ENCODE measurements at places on chromosomes 1 and 21. TPM values are rescaled to one million over a fixed set of nuclear protein-coding genes. Genes with fewer than 3 reads are reported as not detected.

- no peak for DNase-seq
Observed at GRCh38 chr1:110055493-110056284, 14.8 kb downstream of the ALX3 start.

DNA sequence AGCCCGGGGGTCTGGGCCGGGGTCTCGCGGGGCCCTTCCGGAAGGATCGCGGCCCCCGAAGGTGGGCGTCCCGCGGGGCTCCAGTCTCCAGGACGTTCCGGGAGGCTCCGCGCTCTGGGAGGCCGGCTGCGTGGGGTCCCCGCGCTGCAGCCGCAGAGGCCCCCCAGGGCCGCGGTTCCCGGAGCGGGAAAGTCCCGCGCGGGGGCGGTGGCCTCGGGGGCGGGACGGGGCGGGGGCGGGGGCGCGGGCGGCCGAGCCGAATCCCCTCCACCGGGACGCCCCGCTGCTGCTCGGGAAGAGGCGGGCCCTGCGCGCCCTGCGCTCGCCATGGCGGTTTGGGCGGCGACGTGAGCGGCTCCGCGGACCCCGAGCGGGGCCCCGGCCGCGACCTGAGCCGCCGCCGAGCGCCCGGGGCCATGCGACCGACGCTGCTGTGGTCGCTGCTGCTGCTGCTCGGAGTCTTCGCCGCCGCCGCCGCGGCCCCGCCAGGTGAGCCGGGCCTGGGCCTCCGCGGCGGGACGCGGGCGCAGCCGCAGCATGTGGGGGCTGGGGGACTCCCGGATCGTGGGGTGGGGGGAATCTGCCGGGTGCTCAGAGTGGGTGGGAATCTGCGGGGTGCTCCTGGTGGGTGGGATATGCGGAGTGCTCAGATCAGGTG, at the start of gene IFNGR2:
Gene IFNGR2 (plus strand): TSS at position 286 of the 658 bp plus-strand sequence. CDS start 131 bp downstream, at position 417.
- DNase-seq = no peak

GRCh38 chr1:917466-918091, 6.1 kb upstream of the SAMD11 start:
- DNase-seq = no peak

DNA sequence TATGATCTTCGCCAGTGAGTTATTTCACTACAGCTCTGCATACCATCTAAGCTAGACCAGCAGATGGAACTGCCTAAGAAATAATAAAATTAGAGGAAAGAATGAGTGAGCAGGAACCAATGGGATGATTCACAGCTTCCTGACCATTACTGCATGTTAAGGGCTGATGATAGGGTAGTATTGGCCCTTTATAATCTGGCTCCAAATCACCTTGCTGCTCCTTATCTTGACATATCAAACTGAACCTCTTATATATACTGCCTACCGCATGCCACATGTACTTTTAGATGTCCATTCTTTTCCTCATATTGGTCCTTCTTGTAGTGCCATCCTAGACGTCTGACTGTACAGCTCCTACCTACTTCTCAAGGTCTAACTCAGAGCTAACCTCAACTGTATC, 524.4 kb downstream of the DPYD start:
- no peak for DNase-seq

DNA sequence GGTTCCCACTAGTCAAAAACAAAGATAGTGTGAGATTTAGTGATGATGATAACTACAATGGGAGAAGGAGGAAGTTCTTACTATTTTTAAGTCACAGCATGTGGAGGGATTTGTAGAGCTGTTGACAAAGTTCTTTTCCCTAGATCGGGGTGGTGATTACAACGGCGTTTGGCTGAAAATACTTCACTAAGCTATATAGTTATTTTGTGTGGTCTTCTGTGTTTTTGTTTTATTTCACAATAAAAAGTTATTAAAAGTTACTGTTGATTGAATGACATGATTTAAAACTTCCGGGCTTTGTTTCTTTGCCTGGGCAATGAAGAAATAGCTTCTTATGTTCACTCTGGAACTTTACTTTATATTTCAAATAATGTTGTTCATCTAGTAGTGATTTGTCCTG, 47.3 kb upstream of the SSX2IP start:
- DNase-seq = no peak

- DNase-seq = no peak
Observed at GRCh38 chr1:165674599-165674998, 23.8 kb downstream of the ALDH9A1 start.

DNA sequence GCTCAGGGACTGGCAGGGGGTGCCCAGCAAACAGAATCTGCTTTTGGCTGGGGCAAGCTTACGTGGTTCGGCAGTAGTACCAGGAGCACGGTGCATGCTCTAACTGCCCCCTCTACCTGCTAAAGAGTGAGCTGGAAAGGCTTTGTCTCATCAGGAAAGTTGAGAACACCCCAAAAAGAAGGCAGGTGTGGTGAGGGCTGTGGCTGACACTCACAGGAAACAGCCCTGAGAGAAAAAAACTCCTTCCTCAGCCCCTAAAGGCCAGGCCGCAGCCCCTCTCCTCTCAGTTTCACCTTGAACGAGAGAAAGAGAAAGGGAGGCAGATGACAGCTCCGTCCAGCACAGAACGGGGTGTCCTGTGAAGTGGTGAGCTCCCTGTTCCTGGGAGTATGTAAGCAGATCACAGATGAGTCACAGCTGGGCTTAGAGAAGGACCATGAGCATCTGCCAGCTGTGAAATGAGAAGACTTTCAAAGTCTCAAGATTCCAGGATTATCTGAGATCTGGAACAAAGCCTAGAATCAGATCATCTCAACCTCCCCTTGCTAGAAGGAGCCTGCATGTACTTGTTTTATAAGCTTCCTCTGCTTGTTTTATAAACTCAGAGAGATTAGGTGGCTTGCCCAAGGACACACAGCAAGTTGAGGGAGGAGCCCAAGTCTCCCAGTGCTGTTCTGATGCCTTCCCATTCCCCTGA, 13.4 kb downstream of the LAPTM5 start:
- no peak for DNase-seq

- DNase-seq = no peak
Observed at GRCh38 chr21:29875036-29875716, 64.6 kb downstream of the GRIK1 start.

- DNase-seq = no peak
Observed at GRCh38 chr1:89999628-90000027, 4.7 kb downstream of the ZNF326 start.

DNA sequence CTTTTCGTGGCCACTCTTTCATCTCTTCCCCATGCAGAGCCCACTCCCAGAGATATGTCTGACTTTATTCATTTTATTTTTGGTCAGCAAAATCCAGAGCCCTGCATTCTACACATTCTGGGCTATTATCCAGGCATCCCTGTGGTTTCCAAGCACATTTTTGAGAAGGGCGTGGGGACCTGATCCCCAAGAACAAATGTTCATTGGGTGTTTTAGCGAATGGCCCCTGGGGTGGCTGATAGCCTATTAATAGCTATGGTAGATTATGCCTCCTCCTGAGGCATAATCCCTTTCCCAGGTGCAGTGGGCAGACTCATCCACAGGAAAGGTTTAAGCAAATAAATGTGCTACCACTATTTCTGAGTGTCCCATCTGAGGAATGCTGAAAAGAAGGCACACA, 511.8 kb upstream of the USP24 start:
- DNase-seq = no peak

GRCh38 chr1:68969441-68969840, 472.6 kb upstream of the DEPDC1 start:
- DNase-seq = no peak

DNA sequence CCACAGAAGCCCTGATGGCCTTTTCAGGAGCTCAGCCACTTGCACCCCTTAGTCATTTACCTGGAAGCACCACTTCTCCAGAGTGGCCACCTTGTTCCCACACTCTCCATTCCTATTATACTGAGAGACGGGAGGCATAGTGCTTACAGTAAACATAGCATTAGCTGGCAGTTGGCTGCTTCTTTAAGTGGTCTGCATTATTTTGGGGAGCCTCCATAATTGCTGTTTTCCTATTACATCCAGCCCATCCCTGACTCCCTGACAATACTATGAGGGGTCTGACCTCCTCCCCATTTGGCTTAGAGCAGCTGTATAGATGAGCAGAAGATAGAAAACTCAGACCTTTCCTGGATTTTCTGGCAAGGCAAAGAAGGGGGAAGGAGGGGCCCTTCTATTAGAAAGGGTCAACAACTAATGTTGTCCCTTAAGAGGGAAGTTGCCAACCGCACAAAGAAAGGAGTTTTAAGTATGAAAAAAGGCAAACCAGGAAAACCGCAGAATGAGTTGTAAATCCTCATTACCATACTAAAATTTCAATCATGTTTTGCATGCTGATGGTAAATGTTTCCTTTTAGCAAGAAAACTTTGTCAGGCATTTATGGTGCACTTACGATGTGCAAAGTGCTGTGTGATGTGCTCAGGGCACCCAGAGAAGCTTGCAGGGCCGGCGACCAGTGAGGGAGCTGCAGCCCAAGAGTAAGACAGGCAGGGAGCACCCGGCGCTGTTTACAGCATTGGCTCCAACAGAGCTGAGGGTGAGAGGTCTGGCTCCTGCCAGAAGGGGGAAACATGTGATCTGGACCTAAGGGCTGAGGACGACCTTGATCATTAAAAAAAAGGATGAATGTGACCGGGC, 167.3 kb downstream of the ZZZ3 start:
- DNase-seq = no peak

DNA sequence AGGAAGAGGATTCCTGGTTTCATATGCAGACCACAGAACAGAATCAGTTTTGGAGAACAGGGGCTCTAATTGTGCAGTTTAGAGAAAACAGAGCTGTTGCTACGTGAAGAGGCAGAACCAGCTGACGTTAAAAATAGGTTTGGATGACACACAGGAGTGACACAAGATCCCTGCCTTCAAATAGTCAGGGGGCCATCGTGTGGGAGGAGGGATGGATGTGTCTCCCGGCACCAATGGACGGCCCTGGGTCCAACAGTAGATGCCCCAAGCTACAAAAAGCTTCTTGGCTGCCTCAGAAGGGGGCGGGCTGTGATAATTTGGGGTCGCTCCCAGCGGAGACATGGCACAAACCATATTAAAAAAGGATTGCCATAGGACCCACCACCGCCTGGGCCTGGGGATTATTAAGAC, 87.8 kb downstream of the MRPL37 start:
- no peak for DNase-seq

DNA sequence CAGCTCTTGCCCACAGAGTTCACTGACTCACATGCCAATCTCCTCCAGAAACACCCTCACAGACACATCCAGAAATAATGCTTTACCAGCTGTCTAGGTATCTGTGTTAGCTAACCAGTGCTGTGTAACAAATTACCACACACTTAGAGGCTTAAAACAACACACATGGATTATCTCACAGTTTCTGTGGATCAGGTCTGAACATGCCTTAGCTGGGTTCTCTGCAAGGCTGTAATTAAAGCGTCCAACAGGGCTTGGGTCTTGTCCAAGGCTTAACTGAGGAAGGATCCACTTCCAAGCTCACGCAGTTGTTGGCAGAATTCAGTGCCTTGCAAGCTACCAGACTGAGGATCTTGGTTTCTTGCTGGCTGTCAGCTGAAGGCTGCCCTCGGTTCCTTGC, 92.5 kb upstream of the RGS4 start:
- DNase-seq = no peak

- DNase-seq = no peak
Observed at GRCh38 chr1:57329937-57330336, 93.9 kb downstream of the DAB1 start.

DNA sequence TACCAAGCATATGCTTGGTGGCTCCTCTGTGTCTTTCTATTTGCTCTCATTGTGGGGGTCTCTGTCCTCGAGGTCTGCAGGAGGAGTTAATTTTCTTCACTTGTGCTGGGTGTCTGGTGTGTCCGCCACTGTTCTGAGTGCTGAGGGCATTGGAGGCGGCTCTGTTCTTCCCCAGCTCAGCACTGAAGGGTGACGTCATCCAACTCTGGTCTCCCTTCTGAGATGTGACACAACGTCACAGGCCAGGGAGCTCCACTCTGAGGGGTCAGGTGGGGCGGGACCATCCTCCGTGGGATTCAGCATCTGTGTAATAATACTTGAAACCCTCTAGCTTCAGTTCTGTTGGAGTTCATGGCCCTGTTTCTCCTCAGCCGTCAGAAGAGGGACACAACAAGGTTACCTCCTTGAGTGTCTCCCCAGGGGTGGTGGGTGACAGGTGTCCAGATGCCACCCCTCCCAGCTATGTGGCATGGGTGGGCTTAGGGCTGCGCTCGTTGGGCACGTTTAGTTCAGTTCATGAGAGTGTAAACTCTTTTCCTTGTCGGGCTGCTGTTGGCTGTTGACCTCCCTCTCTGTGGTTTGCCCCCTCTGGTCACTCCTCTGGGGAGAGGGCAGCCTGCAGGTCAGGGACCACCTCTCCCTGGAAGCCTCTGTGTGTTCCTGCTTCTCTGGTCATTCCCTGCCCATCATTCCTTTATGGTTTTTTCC, 3.1 kb downstream of the IBA57 start:
- DNase-seq = no peak

- peak; percentile 75 for DNase-seq
Observed at GRCh38 chr1:200150721-200151120, 123.2 kb downstream of the NR5A2 start.

DNA sequence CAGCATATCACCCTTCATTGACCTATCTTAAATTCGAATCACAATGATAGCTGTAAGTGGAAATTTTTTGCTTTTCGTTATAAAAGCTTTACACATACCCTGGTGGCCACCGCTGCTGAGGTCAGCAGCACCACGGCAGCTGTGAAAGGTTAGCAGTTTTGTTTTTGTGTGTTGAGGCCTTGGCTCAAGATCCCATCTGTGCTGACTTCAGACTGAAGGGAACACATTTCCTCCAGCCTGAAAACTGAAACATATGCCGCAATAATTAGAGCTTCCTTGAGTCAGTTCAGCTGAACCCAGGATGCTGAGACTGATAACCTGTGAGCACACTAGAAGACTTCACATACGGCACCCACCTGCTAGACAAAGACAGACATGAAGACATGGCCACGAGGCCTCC, 103.0 kb downstream of the SMYD3 start:
- DNase-seq = no peak

GRCh38 chr1:77874804-77875445, 13.5 kb upstream of the NEXN start:
- DNase-seq = no peak

GRCh38 chr1:186255266-186255665, 119.8 kb downstream of the TPR start:
- no peak for DNase-seq

- DNase-seq = no peak
Observed at GRCh38 chr1:89351597-89352311, 12.1 kb upstream of the GBP6 start.

GRCh38 chr1:54372978-54373377, 33.2 kb downstream of the SSBP3 start:
- no peak for DNase-seq

- peak; percentile 20 for DNase-seq
Observed at GRCh38 chr1:92356956-92357355, 58.1 kb downstream of the RPAP2 start.

GRCh38 chr1:94875794-94876193, 51.1 kb downstream of the CNN3 start:
- DNase-seq = no peak

- no peak for DNase-seq
Observed at GRCh38 chr1:214331827-214332423, 51.0 kb downstream of the SMYD2 start.

- no peak for DNase-seq
Observed at GRCh38 chr1:214332946-214333798, 52.2 kb downstream of the SMYD2 start.

- DNase-seq = no peak
Observed at GRCh38 chr21:40176724-40177123, 309.5 kb downstream of the PCP4 start.

GRCh38 chr21:35502821-35503220, 453.7 kb upstream of the RUNX1 start:
- no peak for DNase-seq

Gene CELA3A
- not detected for total RNA-seq

Gene LGR6
- total RNA-seq = not detected

Gene CDC7
- total RNA-seq = 12.4 TPM

Gene CAPN8
- total RNA-seq = not detected

Gene KLHDC9
- 6.5 TPM for total RNA-seq

Gene TAS1R1
- not detected for total RNA-seq

Gene HRNR
- total RNA-seq = not detected

Gene TAS1R2
- total RNA-seq = not detected

Gene CGN
- total RNA-seq = 10.1 TPM

All from epithelial cell of proximal tubule (primary cell).